ENCODE measurements at places on chromosomes 13 and 19.
A peak's percentile ranks its signal among the peaks of the same experiment; 100 is the strongest.

DNA sequence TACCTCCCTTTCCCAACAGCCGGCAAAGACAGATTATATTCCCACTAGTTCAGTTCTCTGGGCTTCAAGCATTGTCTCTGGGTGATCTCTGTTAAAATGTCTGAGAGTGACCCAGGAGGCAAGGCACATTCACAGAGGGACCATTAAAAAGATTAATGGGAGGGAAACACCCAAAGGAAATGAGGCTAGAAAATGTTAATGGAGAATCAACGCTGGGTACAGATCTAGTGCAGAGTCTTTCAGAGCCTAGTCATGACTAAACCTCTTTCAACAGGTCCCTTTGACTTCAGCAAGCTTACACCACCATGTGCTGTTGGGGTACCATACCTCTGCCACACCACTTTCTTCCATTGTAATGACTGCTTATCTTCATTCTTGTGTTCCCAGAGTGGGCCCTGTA, 358.6 kb downstream of the DCT start:
- DNase-seq: no peak

GRCh38 chr13:21744149-21744548, 73.3 kb downstream of the FGF9 start:
- no peak for DNase-seq

DNA sequence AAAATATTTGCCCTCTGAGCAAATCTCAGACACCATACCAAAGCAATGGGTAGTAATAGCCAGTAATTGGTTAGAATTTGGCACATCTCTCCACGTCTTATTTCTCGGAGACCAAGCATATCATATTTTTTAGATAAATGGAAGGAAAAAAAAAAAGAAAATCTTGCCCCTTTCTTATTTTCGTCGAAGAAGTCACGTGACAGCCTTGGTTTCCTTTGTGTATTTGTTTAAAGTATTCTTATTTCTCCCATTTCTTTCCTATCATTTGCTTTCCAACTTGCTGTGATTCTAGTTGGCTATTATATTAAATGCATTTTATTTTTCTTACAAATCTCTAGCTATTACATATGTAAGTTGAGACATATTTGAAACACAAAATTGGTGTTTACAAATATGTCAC, 2155.9 kb downstream of the PCDH9 start:
- DNase-seq: no peak

DNA sequence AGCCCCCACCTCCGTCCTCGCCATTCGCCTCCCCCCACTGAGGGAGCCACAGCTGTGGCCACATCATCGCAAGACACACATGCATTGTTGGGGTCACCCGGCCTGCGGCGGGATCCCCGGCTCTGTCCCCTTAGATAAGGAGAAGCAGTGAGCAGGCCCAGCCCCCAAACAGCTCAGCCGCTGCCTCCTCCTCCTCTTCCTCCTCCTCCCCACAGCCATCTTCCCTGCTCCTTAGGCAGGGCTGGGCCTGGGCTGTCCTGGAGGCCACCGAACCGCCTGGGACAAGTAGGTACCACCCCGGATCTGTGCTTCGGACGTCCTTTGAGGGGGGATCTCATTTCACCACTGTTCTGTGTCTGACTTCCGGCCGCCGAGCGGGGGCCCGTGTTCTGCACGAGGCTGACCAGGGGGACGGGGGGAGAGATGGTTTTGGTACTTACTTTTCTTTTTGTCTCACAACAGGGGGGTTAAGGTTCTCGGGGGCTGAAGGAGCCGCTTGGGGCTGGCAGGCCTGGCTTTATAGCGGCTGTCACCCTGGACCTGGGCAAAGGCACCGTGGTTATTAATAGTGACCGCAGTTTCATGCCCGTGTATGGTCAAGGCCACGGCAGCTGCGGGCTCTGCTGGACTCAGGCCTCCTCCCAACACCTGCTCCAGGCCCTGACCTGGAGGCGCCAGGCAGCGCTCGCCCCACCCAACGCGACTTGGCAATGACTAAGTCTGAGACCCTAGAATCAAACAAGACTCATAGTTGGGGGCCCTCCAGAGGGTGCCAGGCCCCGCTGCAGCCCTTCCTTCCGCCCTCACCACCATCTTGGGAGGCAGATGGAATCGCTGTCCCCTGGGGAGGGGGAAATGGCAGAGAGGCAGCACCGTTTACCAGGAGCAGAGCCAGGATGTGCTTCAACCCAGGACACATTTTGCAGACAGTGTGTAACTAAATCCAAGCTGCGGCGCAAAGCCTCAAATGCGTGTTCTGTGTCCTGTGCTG, 18.3 kb downstream of the NMRK2 start:
- no peak for DNase-seq

DNA sequence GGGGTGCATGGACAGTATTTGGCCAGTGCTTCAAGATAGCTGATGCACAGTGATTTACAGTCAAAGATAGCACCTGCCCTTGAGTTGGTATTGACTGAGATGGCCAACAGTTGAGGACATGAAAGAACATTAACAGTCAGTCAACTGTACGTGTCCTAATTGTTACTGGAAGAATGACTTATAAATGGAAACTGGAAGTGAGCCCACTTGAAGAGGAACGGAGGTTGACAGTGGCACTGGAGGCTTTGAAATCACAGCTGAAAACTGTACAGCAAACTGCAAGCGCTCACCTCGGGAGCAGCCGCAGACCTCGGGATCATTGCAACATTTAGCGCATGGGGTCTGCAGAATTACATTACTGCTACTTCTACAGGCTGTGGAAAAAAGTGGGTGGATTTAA, 77.1 kb downstream of the GGACT start:
- no peak for DNase-seq

DNA sequence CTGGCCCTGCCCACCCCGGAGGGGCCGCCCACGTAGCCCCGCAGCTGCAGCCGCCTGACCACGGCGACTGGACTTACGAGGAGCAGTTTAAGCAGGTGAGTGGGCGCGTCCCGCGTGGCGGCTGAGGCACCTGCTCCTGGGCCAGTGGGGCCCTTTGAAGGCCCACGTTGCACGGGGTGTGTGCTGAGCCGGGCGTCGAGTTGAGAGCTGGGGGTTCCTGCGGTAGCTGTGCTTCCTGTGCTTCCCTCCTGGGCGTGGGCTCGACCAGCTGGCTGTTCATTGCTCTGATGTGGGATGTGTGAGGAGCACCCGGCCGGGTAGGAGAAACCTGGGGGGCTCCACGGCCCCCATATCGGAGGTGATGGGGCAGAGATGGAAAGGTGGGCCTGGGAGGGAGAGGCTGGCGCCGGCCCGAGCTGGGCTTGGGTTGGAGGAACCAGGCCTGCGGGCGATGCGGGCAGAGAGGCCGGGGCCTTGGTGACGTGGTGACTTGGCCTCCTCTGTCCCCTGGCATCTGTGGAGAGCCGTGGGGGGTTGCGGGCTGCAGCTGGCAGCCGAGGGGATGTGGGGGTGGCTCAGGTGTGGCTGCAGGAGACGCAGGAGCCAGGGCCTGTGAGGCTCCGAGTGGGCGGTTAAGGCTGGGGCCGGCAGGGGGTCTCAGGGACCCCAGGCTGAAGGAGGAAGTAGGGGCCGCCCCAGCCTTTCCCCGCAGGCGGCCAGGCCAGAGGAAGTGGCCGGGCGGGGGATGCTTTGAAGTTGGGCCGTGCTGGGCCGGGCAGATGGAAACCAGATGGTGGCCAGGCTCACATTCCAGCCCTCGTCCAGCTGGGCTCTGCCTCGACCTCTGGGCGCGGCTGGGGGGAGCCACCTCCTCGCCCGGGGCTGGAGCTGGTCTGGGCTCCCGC, 7.1 kb downstream of the ARID3A start:
- DNase-seq: peak; percentile 77

DNA sequence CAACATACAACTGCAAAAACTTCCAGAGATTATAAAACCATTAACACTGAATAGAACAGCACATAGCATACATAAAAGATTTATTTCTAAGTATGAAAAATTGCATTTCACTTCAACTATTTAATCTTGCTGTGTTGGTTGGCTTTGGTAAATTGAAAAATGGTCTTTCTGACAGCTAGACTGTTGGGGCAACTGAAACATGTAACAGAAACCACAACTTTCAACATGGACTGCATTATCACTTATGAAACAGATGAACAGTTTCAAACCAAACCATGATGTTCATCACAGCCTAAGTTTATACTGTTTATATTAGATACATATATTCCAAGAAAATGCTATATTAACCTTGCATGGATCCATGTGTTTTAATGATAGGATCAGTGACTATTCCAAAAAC, 324.1 kb upstream of the PCDH9 start:
- no peak for DNase-seq

- no peak for DNase-seq
Observed at GRCh38 chr19:21587549-21587948, 82.1 kb downstream of the ZNF429 start.

DNA sequence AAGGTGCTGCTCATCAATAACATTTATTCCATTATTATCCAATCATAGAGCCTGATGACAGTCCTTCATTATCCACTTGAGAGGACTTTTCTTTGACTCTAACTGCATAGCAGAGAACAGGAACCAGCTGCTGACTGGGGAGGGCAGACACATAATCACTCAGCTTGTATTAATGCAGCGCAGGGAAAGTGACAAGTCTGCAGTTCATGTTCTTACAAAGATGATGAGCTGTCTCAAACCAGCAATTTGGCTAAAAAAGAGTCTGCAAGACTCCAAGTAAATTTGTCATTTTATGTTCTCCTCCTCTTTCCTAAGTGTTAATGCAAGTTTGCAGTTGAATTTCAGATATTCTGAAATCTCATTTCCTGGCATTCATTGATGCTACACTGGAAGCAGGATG, 40.0 kb upstream of the CBY2 start:
- DNase-seq: no peak

DNA sequence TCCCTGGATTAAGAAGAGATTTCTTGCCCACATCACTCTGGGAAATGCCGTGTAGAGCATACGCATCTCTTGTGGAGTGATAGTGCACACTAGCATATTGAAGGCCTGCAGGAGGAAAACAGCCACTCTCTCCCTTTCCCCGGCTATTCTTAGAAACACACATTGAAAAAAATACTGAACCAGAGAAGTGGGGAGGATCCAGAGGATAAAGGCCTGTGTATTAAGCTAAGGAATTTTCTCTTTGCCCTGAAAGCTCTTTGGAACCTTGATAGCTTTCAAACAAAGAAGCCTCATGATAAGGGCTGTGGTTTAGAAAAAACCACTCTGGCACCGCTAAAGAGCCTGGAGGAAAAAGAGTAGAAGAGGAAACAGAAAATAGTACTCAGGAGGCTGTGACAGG, 386.1 kb upstream of the NBEA start:
- DNase-seq: no peak

DNA sequence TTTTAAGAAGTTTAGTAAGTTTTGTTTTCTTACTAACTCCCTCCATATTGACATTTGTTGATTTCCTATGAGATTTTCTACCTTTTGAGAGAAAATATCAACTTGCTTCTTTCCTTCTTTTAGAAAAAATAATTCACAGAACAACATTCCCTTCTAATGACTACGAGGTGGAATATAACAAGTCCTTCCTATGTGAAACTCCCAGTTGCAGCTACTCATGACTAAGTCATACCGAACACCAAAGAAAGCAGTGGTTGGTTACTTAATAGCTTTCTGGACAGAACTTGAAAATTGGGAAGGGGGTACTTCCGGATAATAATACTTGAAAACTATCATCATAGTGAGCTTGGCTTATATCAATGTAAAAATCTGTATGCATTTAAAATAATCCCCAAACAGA, 144.8 kb downstream of the DACH1 start:
- DNase-seq: no peak
